GF-D8 (cell line): ENCODE measurements at places on chromosomes 2 and 18.

GRCh38 chr2:120290737-120291136 lies 38.1 kb downstream of the RALB start:
- DNase-seq: no peak

- no peak for DNase-seq
These were observed 147.2 kb downstream of the MBP start for GRCh38 chr18:76985156-76985950.

DNA sequence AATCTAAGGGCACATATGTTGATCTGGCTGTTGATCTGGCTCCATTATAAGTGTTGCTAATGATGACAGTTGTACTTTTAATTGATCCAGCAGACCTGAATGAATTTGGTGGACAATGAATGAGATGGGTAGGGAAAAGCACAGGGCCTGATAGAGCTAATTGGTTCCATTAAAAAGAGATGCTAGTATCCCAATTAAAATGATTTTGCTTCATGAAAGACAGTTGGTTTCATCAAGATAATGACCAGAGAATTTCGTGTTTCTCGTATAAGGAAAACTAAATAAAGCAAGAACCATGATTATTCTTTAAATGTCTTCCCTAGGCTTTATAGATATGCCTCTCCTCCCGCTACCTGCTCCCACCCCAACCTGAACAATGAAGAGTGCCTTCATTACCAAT lies 108.6 kb upstream of the LRRTM1 start:
- DNase-seq: no peak

- DNase-seq: no peak
These were observed 46.1 kb downstream of the NCKAP5 start for GRCh38 chr2:133522204-133522603.

GRCh38 chr2:119383410-119384140 lies 16.8 kb downstream of the DBI start:
- DNase-seq: no peak

DNA sequence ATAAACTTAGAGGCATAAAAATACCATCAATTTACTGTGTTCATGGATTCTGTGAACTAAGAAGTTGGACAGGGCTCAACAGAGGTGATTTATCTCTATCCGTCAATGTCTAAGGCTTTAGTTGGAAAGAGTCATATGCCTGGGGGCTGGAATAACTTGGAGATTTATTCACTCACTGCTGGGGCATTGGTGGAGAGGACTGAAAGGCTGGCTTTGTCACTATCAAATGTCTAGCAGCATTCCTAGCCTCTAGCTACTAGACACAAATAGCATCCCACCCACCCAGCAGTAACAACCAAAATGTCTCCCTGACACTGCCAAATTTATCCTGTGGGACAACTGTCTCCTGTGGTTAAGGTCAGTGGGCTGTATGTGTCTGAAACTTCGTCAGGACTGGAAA lies 71.0 kb downstream of the EVA1A start:
- DNase-seq: no peak

- DNase-seq: no peak
These were observed 43.6 kb downstream of the SPRED2 start for GRCh38 chr2:65388596-65389390.

- no peak for DNase-seq
These were observed 382.4 kb upstream of the SMIM21 start for GRCh38 chr18:75809926-75810255.

DNA sequence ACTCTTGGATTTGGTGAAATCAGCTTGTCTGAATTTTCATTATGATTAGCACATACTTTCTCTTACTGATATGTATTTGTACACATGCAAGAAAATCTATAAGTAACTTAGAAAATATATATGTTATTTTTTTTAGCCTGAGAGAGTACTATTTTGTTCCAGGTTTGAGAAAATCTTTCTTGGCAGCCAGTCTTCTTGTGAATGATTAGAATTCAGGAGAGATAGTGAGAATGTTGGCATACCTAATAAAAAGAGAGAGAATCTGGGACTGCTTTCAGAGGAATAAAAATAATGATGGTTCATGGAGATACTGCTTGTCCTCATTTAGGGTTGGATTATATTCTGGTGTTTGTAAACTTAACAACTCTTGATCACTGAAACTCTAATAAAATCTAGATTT lies 44.4 kb upstream of the RIT2 start:
- DNase-seq: no peak

DNA sequence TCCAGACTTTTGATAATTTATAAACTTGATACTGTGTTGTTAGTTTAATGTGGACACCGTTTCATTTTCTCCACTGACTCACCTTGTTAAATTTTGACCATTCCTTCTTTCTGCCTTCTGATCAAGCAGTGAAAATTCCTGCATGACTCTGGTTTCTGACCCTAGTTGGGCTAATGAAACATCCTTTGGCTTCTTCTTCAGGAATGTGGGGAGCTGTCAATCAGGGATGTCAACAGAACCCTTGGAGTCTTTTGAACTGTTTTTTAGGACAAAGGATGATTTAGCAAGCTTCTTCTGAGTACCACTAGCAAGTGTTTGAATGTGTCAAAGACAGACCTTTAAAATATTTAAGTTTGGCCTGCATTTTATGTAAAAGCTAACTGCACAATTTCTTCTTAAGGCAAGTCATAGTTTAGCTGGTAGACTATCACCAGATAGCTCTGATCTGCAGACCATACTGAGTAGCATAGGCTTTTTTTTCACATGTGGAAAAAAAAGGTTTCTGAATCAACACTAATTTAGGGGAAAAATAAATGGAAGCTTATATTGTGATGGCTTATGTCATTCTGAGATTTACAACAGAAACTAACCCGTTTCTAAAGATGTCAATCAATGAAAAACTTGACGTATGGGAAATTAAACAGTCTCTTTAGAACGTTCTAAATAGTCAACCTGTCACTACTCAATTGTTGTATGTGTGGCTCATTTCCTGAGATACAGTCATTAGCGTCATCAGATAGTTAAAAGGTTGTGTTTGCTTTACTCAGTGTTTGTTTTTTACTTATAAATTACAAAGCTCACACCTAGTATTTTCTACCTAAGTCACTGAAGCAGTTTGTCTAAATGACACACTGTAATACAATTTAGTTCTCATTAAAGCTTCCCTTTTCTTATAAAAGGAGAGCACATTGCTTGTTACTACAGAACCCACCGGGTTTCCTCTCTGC lies 311.4 kb downstream of the PTPRM start:
- DNase-seq: no peak

GRCh38 chr2:554444-554843 lies 122.8 kb downstream of the TMEM18 start:
- DNase-seq: no peak

DNA sequence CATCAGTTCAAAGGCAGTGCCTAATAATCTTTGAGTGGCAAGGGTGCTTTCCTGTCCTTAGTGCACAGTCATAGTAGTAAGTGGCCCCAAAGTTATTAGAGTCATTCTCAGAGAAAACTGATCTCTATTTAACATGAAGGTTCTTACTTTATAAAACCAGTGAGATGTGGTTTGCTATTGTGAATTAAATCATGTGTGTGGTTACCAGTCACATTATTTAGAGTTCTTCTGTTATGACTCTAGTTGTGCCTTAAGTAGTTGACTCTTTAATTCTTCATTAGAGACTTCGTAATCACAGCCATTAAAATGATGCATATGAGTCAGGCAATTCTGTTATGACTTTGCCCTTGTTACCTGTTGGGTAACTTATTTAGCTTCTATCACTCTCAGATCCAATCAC lies 1392.9 kb upstream of the ACVR2A start:
- no peak for DNase-seq

- DNase-seq: no peak
These were observed 1.5 kb downstream of the GDF7 start for GRCh38 chr2:20668451-20668850.

DNA sequence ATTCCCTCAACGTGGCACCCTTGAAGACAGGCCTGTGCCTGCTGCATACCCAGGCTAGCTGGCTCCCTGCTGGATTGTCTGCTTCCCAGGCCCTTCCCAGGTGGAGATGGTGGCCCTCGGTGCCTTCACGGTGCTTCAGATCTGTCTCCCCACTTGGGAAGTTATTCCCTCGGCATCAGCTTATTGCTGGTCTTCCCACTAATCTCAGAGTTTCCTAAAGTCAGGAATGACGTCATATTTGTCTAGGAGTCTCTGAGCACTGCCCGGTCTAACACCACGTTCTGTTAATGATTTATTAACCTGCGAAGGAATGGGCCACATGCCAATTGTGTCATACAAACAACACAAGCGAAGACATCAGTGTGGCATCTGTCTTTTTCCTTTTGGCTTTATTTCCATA lies 269.8 kb upstream of the ID2 start:
- no peak for DNase-seq

DNA sequence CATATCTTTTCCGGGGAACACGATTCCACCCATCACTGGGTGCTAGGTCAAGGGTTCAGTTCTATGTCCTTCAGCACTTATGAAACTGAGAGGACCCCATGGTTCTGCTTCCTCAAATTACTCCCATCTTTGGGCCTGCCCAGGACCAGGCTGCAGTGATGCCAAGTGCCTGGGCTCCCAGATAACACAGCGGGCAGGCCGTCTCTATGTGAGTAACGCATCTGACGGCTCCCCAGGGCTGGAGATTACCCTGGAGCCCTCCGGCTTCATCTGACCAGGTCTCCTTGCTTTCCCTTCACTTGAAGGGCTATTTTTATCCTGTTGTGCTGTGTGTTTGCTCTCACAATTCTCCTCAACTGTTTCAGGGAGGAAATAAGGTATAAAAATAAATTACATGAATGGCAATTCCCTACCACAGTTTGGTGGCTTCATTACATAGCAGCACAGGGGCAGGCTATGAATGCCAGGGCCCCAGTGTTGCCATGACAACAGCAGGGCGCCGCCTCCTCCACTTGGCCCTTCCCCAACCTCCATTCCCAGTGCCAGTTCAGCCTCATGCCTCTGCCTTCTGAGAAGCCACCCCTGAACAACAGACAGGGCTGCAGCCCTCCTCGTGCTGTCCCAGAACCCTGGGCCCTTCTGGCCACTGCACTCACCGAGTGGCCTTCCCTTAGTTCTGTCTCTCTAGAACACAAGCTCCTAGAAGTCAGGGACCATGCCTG lies 25.4 kb upstream of the TMEM131 start:
- DNase-seq: no peak

DNA sequence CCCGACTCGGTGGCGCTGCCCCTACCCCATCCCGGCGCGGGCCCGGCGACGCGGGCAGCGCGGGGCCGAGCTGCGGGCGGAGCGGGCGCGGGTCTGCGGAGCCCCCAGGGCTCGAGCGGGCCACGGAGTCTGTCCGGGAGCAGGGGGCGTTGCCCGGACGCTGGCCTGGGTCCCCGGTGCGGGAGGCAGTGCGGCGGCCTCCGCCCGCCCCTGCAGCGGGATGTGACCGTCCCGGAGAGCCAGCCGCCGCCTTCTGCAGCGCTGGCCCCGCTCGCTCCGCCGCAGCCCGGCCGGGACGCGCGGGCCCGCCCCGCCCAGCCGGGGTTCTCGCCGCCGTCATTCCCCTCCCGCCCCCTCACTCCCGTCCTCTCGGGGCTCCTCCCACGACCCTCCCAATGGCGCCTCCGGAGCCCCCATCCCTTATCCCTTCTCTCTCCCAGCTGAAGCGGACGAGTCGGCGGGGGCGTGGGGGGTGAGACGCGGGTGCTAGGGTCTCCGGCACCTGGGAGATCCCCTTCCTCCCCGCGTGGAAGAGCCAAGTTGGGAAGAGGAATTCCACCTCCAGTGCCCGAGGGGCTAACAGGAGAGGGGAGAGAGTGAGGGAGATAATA lies at the start of gene FNDC4:
Gene FNDC4, minus strand, starts transcription at position 257 of the 611 bp plus-strand sequence. CDS start 521 bp downstream, outside the sequence.
- DNase-seq: no peak
